ENCODE measurements at places on chromosomes 4 and X.

DNA sequence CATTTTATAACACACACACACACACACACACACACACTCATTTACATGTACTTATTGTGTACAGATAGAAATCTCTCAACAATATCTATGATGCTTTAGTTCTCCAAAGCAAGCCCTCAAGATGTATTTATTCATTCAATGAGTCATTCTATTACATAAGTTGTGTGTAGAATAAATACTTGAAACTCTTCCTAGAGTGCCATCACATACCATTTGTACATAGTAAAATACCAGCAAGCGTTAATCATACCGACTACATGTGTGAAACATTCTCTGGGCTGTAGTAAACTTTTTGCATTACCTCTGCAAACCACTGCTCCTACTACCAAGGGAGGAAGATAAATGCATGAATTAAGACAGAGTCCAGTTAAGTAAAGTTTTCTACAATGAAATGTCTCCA is 70.9 kb downstream of the EPHA5 start:
- DNase-seq: no peak

DNA sequence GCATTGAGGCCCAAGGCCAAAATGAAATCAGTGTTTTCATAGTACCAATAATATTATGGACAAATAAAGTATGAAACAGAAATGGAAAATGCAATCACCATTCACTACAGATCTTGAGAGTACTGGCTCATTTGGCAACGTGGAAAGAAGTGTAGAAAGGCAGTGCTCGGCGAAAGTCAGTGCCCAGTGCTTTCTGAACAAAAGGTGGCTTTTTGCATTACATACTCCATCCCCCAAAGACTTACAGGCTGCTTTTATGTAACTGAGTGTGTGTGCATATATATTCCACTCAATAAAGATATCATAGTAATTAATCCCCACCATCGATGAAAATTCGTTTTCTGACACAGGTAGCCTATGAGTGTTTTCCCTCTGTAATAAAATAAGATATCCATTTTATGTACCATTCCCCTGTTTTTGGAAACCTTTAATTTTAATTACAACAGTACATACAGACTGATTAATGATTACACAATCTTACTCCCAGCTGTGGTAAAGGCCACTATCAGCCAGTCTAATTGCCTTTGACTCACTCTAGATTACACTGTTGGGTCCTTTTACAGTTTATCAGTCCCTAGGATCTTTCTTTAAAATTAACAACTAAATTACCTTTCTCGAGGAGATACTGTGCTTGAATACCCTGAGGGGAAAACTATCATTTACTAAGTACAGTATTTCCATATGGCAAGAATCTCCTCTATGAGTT is 65.9 kb downstream of the MAD2L1 start:
- no peak for DNase-seq

- DNase-seq: no peak
Observed at GRCh38 chrX:147679356-147680005, 232.2 kb upstream of the FMR1 start.

- DNase-seq: no peak
Observed at GRCh38 chrX:141904262-141904661, 568 bp downstream of the MAGEC1 start.

GRCh38 chr4:3374011-3374645 is 67.6 kb upstream of the HGFAC start:
- DNase-seq: no peak

DNA sequence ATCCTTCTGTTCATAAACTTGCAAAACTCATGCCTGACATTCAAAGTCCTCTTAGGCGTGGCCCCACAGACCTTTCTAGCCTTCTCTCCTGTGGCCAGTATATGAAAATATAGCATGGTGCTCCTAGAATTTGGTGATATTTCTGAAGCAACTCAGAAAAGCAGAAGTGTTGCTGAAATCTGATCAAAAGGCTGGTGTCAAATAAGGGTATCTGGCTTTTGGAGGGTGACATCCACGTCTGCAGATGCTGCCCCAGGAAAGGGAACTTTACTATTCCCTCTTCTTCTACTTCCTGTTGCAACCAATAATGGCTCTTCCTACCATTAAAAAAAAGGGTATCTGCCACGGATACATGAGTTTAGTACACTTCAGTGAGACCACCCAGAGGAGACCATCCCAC is 83.9 kb upstream of the RPS6KA3 start:
- DNase-seq: no peak

- no peak for DNase-seq
Observed at GRCh38 chrX:103780336-103781061, 3.9 kb downstream of the PLP1 start.

GRCh38 chr4:38499101-38499500 is 164.9 kb upstream of the KLF3 start:
- DNase-seq: no peak

DNA sequence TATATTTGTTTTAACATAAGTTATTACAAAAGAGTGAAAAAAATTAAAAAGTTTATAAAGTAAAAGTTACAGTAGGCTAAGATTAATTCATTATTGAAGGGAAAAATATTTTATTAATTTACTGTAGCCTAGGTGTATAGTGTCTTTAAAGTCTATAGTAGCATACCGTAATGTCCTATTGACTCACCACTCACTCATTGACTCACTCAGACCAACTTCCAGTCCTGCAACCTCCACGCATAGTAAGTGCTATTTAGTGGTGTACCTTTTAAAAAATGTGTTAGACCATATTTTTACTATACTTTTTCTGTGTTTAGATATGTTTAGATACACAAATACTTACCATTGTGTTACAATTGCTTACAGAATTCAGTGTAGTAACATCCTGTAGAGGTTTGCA is 841.1 kb downstream of the CENPC start:
- no peak for DNase-seq

All from activated T-helper 9 cell treated with anti-CD3 and anti-CD28 coated beads, Interleukin-2, amount 50 U/mL, for 16 hours (primary cell).